ENCODE measurements at places on chromosomes 7 and 10.

GRCh38 chr7:7318601-7319000, 136.3 kb downstream of the C1GALT1 start:
- no peak for DNase-seq

- DNase-seq, result no peak
These were observed 210.8 kb downstream of the ADARB2 start for GRCh38 chr10:1526436-1527055.

GRCh38 chr7:136009488-136010079, 32.4 kb upstream of the MTPN start:
- DNase-seq, result peak; percentile 44

DNA sequence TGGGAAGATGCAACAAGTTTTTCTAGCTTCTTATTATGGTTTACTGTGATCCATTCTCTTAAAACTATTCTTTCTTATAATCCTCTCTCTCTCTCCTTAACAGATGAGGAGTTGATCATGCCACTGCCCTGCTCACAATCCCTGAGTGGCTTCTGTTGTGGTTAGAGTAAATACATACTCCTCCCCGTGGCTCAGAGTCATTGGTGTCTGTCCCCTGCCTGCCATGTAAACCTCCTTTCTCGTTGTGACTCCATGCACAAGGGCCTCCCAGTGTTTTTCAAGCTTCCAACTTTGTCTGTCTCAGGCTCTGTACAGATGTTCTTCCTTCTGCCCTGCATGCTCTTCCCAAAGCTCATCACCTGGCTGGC, 20.4 kb downstream of the CCNY start:
- DNase-seq, result no peak

GRCh38 chr7:12092499-12093130, 118.5 kb upstream of the TMEM106B start:
- DNase-seq, result no peak

Measured in fibroblast of skin of back (primary cell).